Natural killer cell treated with Interleukin-12 subunit alpha and Interleukin-12 subunit beta and Interleukin-15 and Interleukin-18, amount 100 ng/mL, for 72 hours (primary cell): ENCODE measurements at places on chromosomes 4 and X. TPM values are rescaled to one million over a fixed set of nuclear protein-coding genes. Genes with fewer than 3 reads are reported as not detected.

- H3K36me3 ChIP-seq, result no peaks in the 10 kb centered on the region
- H3K27me3 ChIP-seq, result no peaks in the 10 kb centered on the region
- no peak for DNase-seq
- no peak overlapping the region for H3K4me3 ChIP-seq
Observed at GRCh38 chr4:189084671-189085070, 856.0 kb upstream of the FRG1 start.

- no peaks in the 10 kb centered on the region for H3K36me3 ChIP-seq
- no peak for DNase-seq
- no peaks in the 10 kb centered on the region for H3K27me3 ChIP-seq
- peak overlapping the region; percentile 82 for H3K27ac ChIP-seq
- H3K4me3 ChIP-seq, result peak overlapping the region; percentile 75
Observed at GRCh38 chr4:98509721-98510120, 148.7 kb downstream of the TSPAN5 start.

DNA sequence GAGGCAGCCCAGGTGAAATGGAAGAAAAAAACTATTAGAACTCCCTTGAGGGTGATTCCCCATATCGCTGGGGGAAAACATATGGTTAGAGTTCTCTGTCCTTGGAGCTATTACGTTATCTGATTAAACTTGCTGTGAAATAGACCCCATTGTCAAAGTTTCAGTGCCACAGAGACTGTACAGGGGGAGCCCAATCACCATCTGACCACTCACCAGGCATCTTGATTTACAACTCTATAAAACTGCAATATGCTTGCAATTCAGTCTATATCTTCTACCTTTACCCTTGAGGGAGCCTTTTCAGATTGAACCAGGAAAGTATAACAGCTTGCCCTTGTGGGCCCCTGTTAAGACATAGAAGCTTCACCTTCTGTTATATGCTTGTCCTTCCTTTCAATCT lies 18.2 kb downstream of the TMEM255A start:
- H3K36me3 ChIP-seq, result no peaks in the 10 kb centered on the region
- DNase-seq, result no peak
- peaks cover 5% of the 10 kb centered on the region for H3K4me1 ChIP-seq
- no peak overlapping the region for H3K4me3 ChIP-seq

DNA sequence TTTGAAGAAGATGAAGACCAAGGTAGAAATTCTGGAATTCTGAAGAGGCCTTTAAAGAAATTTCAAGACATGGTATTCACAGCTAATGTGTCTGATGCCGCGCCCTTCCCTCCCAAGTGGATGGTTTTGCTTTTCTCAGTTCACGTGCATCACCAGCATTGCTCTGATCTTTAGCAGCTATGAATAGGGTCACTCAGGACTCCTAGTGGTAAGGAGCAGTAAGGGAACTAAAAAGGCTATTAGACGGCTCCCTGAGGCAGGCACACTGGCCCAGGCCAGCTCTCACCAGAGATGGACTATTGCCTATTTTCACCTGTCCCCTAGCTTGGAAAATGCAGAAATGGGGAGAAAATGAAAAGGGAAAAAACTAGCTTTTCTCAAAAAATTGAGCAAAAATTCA lies 447.5 kb upstream of the RASGEF1B start:
- H3K27me3 ChIP-seq, result peaks cover 27% of the 10 kb centered on the region
- no peak overlapping the region for H3K4me3 ChIP-seq
- H3K4me1 ChIP-seq, result no peaks in the 10 kb centered on the region
- no peaks in the 10 kb centered on the region for H3K36me3 ChIP-seq

DNA sequence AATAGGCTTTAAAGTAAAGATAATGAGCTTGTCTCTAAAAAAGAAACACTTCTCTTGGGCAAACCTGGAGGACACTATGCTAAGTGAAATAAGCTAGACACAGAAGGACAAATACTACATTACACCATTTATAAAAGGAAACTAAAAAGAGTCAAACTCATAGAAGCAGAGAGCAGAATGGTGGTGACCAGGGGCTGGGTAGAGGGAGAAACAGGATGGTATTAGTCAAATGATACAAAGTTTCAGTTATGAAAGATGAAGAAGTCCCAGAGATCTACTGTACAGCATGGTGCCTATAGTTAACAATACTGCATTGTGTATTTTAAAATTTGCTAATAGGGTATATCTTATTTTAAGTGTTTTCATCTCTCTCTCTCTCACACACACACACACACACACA lies 28.5 kb downstream of the ACSL4 start:
- H3K4me1 ChIP-seq, result peaks cover 19% of the 10 kb centered on the region
- DNase-seq, result no peak
- H3K36me3 ChIP-seq, result no peaks in the 10 kb centered on the region
- peaks cover 3% of the 10 kb centered on the region for H3K27me3 ChIP-seq
- peak overlapping the region; percentile 33 for H3K27ac ChIP-seq

Gene AFF2
- 5.1 TPM for total RNA-seq

DNA sequence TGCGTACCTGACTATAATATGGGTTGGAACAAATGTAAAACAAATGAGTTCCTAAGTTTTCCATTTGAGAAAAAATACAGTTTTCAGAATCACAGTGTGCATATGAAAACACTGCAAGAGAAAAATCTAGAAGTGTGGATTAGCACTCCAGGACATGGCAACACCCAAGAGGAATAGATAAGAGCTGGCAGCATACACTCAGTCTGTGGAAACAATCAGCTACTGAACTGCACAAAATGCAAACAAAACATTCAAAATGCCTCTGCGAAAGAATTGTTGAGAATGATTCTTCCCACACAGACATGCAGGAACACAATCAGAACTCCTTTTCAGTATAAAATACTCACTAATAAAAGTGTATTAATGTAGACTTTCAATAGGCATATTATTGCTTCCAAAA lies 39.9 kb downstream of the ATP8A1 start:
- H3K27ac ChIP-seq, result no peak overlapping the region
- peaks cover 8% of the 10 kb centered on the region for H3K4me1 ChIP-seq
- peaks cover 7% of the 10 kb centered on the region for H3K36me3 ChIP-seq
- no peaks in the 10 kb centered on the region for H3K27me3 ChIP-seq

GRCh38 chrX:9995855-9996339 lies 28.7 kb downstream of the CLDN34 start:
- H3K4me3 ChIP-seq, result no peak overlapping the region
- peaks cover 8% of the 10 kb centered on the region for H3K4me1 ChIP-seq
- peak; percentile 81 for DNase-seq
- H3K36me3 ChIP-seq, result no peaks in the 10 kb centered on the region
- no peak overlapping the region for H3K27ac ChIP-seq

- H3K4me1 ChIP-seq, result no peaks in the 10 kb centered on the region
- H3K27me3 ChIP-seq, result no peaks in the 10 kb centered on the region
- H3K4me3 ChIP-seq, result no peak overlapping the region
- no peak overlapping the region for H3K27ac ChIP-seq
- DNase-seq, result no peak
- no peaks in the 10 kb centered on the region for H3K36me3 ChIP-seq
Observed at GRCh38 chr4:186957952-186958555, 234.4 kb upstream of the FAT1 start.

DNA sequence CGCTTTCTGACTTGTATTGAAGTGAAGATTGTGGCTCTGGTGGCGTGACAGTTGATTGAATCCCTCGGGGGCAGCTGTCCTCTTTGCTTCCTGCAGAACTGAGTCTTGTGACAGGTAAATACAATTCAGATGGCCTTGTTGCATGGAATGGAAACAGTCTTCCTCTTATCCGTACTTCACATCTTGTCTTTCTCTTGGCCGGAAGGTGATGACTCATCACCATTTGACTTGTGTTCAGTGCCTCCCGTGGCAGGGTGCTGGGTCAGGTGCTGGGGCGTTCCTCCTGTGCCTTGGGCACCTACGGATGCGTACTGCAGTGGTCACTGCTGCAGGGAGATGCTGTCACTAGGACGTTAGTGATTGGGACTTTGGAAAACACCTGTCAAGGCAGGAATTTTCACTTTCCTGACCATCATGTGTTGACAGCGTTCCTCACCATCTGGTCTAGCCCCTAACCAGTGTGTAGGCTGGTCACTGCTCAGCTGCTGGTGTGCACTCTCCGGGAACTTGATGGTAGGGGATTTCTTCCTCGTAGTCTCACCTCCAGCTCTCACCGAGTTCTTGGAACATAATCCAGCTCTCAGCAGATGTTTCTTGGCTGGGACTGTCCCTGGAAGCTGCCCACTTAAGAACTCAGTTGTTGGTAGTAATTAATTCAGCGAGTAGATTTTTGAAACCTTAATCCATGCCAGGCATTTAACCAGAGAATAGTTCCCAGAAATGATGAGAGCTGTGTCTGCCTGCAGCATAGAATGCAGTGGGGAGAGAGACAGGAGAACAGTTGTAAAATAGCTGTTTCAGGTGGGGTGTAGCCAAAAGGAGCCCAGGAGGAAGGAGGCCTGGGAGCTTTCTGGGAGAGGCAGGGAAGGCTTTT lies 7.2 kb downstream of the TBC1D14 start:
- peak overlapping the region; percentile 82 for H3K4me3 ChIP-seq
- H3K36me3 ChIP-seq, result no peaks in the 10 kb centered on the region
- DNase-seq, result no peak
- peak overlapping the region; percentile 88 for H3K27ac ChIP-seq
- no peaks in the 10 kb centered on the region for H3K27me3 ChIP-seq

Gene RENBP
- 5.4 TPM for total RNA-seq

GRCh38 chr4:144646523-144647094 lies 653 bp downstream of the HHIP start:
- no peak for DNase-seq
- H3K27me3 ChIP-seq, result peaks cover 22% of the 10 kb centered on the region
- no peak overlapping the region for H3K27ac ChIP-seq
- H3K4me1 ChIP-seq, result peaks cover 15% of the 10 kb centered on the region
- no peaks in the 10 kb centered on the region for H3K36me3 ChIP-seq

GRCh38 chr4:68987007-68987406 lies 35.4 kb upstream of the UGT2A3 start:
- no peaks in the 10 kb centered on the region for H3K4me1 ChIP-seq
- no peaks in the 10 kb centered on the region for H3K36me3 ChIP-seq
- DNase-seq, result no peak
- H3K4me3 ChIP-seq, result no peak overlapping the region
- H3K27me3 ChIP-seq, result no peaks in the 10 kb centered on the region
- no peak overlapping the region for H3K27ac ChIP-seq

GRCh38 chr4:180156684-180157083 lies 2086.5 kb upstream of the TENM3 start:
- H3K27me3 ChIP-seq, result no peaks in the 10 kb centered on the region
- no peak for DNase-seq
- no peaks in the 10 kb centered on the region for H3K4me1 ChIP-seq
- H3K4me3 ChIP-seq, result no peak overlapping the region
